Uterus (tissue), 4 donors: ENCODE measurements at places on chromosomes 13 and 19. TPM values are rescaled to one million over a fixed set of nuclear protein-coding genes. Genes with fewer than 3 reads are reported as not detected.

DNA sequence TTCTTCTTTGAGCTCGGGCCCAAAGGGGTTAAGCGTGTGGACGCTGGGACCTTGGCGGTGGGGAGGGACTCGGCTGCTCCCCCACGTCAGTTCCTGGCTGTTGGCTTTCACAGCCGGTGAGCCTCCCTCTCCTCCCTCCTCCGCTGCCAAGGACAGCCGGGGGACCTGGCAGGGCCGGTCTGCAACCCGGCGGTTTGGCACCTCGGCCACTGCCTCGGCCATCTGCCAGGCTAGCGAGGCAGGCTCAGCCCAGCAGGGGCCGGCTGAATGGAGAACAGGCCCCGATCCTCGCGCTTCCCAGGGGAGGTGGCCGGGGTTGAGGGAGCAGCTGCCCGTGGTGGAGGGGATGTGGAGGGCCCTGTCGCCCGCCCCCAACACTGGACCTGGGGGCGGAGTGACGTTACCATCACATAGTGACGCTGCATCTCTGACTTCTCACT, 5.0 kb downstream of the TLE5 start:
- H3K27me3 ChIP-seq, result no peaks in the 10 kb centered on the region
- H3K27ac ChIP-seq, result peak overlapping the region; percentile 88
- H3K36me3 ChIP-seq, result no peaks in the 10 kb centered on the region
- H3K4me3 ChIP-seq, result no peak overlapping the region
- H3K4me1 ChIP-seq, result peaks cover 32% of the 10 kb centered on the region

TLE6 gene
- total RNA-seq, result not detected

WDR88 gene
- total RNA-seq, result not detected

AMH gene
- 3.5 TPM for total RNA-seq

IGFL2 gene
- not detected for total RNA-seq
